ENCODE measurements at places on chromosomes 11 and 22.

GRCh38 chr11:10358696-10359095 is 53.8 kb downstream of the ADM start:
- DNase-seq = no peak

- no peak for DNase-seq
Observed at GRCh38 chr22:35530700-35531099, 9.9 kb upstream of the RASD2 start.

DNA sequence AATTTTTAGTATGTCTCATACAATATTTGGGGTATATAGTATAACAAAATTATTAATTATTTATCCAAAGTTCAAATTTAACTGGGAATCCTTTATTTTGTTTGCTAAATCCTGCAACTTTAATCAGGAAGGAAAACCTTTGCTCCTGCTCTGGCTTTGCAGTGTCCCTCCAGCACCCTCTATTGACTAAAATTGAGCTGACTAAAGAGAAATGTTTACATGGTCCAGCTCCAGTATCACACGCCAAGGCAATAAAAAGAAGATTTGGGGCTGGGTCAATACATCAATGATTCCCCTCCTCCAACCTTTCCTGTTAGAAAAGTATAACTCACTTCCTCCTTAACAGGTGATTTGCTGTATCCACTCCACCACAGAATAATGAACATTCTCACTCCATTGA is 153.0 kb upstream of the LRRC4C start:
- DNase-seq = no peak

GRCh38 chr11:122709039-122709760 is 53.7 kb downstream of the UBASH3B start:
- no peak for DNase-seq

DNA sequence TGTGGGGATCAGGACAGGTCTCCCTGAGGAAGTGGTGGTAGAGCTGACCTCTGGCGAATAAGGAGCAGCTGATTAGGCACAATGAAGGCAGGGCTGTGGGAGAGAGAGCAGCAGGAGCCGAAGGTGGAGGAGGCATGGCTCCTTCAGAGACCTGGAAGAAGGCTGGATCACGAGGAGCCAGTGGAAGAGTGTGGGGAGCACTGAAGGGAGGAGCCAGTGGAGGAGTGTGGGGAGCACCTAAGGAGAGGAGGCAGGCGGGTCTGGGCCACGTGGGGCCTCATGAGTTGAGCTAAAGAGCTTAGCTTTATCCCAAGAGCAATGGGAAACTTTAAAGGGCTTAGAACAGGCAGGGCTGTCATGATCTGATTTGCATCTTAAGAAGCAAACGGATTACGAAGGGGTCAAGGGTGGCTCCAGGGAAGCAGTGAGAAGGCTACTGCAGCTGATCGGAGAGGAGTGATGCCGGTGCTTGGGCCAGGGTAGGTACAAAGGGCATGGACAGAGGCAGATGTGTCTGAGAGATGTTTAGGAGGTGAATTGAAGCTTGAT is 44.9 kb upstream of the EIF3D start:
- no peak for DNase-seq

- no peak for DNase-seq
Observed at GRCh38 chr11:67079065-67079705, 22.5 kb downstream of the RHOD start.

- DNase-seq = no peak
Observed at GRCh38 chr11:125347261-125347585, 148.8 kb downstream of the FEZ1 start.

DNA sequence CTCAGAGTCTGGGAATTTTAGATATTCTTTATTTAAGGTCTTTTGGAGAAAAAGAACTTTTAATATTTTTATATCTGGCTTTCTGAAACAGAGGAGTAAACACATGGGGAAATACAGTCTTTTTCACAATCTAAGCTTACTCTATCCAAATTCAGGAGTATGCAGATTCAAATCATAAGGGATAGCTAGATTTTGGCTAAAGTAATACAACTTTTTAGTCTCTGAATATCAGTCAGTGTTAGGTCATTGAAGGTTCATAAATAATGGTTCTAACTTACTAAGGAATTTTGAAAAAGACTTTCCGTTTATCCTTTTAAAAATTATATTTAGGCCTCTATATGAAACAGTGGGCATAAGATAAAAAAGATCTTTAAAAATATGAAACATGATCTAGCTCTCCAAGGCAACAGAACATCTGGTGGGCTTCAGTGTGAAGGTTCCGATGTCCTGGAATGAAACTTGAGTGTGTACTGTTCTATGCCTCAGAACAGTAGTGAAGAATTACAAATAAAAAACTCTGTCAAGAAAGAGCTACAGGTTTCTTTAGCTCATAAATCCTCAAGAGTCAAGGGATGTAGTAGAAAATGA is 165.2 kb upstream of the PDGFD start:
- no peak for DNase-seq

DNA sequence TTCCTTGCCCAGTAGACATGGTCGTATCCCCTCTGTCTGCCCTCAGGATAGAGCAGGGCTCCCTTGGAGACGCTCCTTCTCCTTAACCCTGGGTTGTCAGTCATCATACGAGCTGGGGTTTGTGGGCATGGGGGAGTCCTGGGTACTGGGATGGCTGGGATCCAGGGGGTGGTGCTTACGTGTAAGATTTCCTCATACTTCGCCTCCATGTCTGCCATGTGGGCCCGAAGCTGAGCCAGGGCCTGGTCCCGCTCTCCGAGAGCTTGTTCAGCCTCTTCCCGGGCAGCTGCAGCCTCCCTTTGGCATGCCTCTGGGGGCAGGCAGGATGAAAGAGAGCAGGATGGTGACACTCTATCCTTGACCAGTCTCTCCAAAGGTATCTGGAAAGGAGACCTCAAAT is 5.3 kb downstream of the NHERF4 start:
- DNase-seq = no peak

- no peak for DNase-seq
Observed at GRCh38 chr22:21634081-21634480, 1.5 kb downstream of the CCDC116 start.

GRCh38 chr22:33299245-33299956 is 241.2 kb upstream of the SYN3 start:
- no peak for DNase-seq

DNA sequence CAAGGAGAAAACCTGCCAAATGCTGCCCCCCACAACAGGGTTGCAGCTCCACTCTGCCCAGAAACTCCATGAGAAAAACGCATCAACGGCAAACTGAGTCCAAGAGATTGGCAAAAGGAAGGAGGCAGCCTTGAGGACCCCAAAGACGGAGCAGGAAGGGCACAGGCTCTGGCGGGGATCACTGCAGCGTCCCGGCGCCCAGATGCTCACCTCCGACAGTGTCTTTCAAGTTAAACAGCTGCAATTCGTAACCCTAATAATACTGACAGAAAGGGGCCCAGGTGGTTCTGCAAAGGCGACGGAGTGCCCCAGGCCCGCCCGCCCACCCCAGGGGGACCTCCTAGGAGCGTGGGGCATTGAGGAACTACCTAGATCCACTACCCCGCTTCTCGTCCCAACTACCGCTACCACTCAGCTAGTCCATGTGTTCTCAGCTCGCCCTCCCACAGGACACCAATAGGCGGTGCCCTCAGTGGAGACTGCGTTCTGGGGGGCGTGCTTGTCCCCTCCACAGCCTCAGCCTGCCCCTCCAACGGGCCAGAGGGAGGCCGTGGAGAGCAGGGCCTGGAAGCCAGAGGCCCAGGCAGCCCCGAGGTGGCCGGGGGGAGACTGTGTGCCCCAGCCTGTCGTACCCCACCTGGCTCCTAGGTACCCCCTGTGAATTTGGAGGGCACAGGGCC is 127.4 kb downstream of the PHF21B start:
- peak; percentile 33 for DNase-seq

- DNase-seq = no peak
Observed at GRCh38 chr22:29937940-29938693, 55.1 kb downstream of the MTMR3 start.

DNA sequence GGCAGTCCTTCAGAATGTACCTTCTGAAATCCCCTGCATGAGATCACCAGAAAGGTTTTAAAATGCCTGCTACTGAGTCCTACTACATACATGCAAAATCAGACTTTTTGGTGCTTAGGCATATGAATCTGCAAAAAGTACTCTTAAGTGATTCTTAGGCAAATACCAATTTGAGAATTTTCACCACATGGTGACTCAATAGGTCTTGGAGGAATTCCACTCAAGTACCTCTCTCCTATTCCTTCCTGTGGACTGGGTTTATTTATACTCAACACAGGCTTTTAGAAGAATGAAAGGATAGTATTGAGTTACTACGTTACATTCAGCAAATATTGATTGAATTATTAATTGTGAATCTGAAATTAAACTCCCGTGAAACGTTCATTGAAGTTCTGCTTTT is 223.9 kb downstream of the CNTN5 start:
- no peak for DNase-seq

- no peak for DNase-seq
Observed at GRCh38 chr22:39416319-39416718, 16.7 kb downstream of the TAB1 start.

- DNase-seq = no peak
Observed at GRCh38 chr11:93525601-93526345, 17.4 kb downstream of the SMCO4 start.

- DNase-seq = no peak
Observed at GRCh38 chr11:3942956-3943497, 87.6 kb downstream of the STIM1 start.

GRCh38 chr11:118435290-118435892 is 901 bp upstream of the KMT2A start:
- no peak for DNase-seq

DNA sequence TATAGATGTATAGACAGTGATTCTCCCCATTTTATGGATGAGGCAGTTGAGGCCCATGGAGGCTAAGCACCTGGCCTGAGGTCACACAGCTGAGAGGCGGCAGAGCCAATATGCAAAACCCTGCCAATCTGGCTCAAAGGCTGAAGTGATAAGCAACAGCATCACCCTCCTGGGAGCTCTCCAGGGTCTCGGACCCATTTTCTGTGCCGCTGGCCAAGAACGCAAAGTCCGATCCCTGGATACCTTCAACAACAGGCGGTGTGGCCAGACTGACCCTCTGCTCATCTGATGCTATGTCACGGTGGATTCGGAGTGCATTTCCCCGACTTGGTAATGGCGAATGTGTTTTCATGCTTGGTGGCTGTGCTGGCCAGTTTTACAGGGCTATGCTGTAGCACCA is 595.0 kb downstream of the TBC1D22A start:
- no peak for DNase-seq

DNA sequence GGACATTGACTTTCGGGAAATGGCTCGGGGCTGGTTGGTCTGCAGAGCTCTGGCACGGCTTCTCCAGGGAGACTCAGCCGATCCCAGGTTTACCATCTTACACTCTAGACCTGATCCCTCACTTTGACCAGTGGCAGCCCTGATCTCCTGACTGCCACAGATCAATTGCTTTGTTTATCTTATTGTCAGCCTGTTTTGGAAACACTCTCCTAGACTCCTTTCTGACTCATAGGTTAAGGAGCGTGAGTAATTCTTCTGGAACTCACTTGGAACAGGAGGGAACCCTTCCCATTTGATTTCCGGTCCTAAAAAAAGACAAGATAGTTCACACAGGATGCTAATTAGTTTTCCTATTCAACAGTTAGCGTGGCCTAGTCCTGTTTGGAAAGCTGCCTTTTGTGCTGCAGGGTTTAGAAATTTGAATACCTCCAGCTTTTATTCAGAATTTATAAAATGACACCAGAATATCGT is 16.0 kb upstream of the BMAL1 start:
- no peak for DNase-seq

- DNase-seq = peak; percentile 83
Observed at GRCh38 chr11:134253188-134253993, at the start of the genes ACAD8 and THYN1. Gene ACAD8 (plus strand): TSS chr11:134253568. CDS start chr11:134253601, 33 bp downstream. Gene THYN1 (minus strand): TSS chr11:134253352. CDS start chr11:134252882, 470 bp downstream.

DNA sequence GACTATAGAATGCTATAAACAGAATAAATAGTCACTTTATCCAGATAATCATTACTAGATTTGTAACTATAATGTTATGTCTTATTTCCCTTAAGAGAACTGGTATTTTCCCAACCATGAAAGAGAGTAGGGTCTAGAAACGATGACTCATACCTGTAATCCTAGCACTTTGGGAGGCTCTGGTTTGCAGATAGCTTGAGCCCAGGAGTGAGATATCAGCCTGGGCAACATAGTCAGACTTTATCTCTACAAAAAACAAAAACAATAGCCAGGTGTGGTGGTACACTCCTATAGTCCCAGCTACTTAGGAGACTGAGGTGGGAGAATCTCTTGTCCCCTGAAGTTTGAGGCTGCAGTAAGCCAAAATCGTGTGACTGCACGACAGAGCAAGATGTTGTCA is 30.9 kb downstream of the OR52A5 start:
- DNase-seq = no peak

- DNase-seq = no peak
Observed at GRCh38 chr11:132161403-132162078, 791.1 kb downstream of the NTM start.

DNA sequence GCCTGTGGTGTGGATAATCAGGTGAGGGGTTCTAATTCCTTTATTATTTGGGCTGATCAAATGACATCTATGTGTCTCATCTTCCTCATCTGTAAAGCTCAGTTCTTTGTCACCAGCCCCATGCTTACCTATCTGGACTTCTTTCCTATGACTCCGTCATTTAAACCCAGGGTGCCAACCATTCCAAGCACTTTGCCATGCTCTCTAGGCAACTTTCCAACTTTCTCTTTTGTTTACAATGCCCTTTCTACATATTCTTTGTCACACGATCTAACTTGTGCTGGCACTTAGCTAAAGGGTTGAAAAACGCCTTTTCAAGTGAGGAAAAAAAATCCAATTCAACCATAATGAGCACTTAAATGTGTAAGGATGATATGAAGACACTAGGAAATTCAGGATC is 27.9 kb downstream of the EXPH5 start:
- DNase-seq = no peak

GRCh38 chr11:134460881-134461280 is 48.8 kb upstream of the B3GAT1 start:
- DNase-seq = no peak

DNA sequence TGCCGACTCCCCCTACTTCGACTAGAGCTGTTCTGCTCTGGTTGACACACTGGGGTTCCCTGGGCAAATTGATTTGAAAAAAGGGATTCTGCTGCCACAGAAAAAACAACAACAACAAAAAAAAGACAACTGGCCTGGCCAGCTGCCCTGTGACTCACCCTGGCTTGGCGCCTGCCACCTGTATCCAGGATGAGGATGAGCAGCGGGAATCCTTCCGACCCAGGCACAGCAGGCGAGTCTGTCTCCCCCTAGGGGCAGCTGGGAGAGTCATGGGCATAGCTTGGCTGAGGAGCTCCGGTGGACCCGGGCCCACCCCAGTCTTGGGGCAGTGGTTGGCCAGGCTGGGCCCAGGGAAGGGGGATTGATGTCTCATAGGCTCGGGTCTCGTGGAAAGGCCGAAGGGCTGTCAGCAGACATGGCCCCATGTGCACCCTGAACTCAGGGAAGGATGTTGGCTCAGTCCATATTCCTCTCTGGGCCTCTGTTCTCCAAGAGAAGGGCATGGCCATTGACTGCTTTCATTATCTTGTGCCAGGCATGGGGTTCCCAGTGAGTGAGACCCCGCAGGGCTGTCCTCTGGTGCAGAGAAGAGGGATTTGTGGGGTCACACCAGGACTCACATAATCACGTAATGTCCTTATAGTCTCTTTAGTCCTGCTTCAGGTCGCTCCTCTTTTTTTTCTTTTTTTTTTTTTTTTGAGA is 10.4 kb upstream of the SUN2 start:
- no peak for DNase-seq
